ENCODE measurements at places on chromosomes 11 and 22.

DNA sequence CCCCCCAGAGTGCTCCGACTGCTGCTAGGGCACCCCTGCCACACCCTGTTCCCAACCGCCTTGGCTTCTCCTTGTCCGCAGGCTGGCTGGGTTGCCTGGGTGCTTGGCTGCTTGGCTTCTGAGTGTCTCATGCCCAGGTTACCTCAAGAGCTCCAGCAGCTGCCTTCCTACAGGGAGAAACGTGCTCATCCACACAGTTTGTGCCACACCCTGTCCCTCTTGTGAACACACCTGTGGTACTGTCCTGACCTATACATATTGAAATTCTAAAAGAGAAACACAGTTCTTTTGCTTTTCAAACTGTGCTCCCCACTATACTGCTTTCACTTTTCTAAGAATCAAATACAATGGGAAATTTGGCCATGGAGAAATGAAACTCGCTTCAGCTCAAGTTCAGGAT, 191.4 kb downstream of the DBX1 start:
- no peak for DNase-seq

DNA sequence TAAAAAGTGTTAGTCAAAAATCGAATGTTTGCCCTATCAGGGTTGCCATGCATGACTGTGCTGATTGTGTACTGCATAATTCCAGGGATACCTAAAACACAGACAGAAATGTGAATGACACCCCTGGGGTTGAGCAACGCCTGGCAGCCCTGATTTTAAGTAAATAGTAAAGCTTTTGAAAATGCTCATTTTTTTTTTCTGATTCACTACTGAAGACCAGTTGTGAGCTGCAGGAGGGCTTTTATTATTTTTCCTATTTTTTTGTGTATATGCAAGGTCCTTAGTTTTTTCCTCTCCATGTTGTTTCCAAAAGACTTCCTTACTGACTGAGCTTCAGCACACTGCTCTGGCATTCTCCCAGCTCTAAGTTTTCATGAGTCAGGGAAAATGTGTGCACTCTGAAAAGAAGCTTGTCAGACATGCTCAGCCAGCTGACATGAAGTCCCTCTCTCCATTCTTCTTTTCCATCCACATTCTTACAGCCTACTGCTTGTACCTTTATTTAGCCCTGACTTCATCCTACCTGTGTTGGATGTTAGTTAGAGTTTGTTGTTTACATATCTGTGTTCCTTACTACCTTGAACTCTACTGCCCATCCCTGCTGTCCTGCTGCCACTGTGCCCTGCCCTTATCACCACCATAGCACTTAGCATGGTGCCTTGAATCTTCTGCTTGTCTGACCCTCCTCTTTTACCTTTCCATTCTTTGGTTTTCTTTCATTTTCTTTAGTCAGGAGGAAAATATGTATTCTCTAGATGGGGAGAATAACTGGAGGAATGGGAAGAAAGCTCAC, 79.5 kb downstream of the HORMAD2 start:
- DNase-seq, result peak; percentile 91

- DNase-seq, result no peak
These were observed 15.3 kb upstream of the OR10D3 start for GRCh38 chr11:124167826-124168231.

GRCh38 chr11:70104961-70105360, 26.8 kb downstream of the ANO1 start:
- DNase-seq, result no peak

GRCh38 chr11:73308961-73309919, 1.2 kb downstream of the ARHGEF17 start:
- peak; percentile 99 for DNase-seq

DNA sequence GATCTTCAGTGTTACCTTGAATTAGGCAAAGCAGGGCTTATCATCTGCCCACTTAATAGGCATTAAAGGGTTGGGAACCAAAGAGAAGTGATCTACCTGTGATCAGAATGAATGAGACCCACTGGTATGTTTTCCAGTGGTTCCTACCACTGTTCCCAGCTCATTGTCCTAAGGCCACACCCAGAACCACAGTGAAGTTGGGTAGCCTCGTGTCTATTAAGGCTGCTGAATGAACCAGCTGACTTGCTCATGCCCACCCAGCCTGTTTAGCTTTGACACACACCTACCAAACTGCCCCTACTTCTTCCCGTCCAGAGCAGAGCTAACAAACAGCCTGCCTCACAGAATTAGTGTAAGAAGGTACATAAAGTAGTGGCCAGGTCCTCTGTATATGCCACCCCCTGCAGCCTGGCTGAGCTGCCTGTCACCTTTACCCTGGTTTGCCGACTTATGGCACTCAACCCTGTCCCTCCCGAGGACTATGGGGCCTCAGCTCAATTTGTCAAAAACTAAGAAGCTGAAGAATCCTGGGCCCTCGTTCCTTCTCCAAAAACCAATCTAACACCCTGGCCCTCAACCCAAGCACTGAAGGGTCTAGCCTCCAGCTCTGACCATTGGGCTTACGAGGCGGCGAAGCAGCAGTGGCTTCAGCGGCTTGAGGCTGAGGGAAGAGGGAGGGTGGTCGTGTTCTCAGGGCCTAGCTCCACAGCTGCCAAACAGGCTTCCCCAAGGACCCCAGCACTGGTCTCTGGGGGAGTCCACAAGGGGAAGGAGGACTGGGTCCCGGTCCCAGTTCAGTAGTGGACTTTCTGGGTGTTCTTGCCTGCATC, 9.8 kb downstream of the UCP2 start:
- no peak for DNase-seq
